ENCODE measurements at places on chromosomes 6 and 20. TPM values are rescaled to one million over a fixed set of nuclear protein-coding genes. Genes with fewer than 3 reads are reported as not detected.

DNA sequence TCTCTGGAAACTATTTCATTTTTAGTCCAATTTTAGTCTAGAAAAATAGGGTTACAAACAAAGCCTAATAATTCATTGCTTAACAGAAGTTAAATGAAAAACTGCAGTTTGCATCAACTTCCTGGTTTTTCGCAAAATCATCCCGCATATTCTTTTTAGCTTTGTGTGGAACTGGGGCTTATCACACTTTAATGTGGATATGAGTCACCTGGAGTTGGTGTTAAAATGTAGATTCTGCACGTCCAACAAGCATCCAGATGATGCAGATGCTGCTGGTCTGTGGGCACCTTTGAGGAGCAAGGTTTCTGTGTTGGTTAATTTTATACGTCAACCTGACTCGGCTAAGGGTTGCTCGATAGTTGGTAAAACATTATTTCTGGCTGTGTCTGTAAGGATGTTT, 126.1 kb downstream of the PLCB4 start:
- H3K4me1 ChIP-seq = no peaks in the 10 kb centered on the region
- H3K36me3 ChIP-seq = no peaks in the 10 kb centered on the region
- no peak for DNase-seq

DNA sequence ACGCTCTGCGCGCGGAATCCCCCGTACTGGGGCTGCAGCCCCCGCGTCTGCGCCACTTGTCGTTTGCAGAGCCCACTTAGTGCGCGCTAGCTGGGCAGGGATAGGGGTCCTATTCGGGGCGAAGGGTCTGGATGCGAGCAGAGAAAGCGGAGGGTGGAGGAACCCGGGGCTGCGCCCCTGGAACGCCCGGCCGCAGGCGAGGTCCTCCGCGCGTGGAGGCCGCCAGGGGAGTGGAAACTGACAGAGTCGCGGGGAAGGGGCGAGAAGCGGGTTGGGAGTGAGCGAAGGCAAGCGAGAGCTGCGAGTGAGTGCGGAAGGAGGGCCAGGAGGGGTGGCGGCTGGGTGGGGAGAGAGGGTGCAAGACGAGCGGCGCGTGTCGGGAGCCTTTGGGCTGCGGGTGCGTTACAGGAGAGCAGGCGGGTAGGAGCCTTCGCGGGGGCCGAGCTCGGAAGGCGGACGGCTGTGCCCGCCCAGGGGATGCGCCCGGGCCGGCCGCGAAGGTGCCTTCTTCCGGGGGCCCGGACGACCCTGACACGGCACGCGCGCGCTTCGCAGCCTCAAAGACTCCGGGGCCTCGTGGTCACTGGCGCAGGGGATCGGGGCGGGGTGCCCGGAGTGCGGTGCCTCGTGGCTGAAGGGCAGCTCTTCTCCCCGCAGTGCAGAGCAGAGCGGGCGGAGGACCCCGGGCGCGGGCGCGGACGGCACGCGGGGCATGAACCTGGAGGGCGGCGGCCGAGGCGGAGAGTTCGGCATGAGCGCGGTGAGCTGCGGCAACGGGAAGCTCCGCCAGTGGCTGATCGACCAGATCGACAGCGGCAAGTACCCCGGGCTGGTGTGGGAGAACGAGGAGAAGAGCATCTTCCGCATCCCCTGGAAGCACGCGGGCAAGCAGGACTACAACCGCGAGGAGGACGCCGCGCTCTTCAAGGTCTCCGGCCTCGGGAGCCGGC, 1.2 kb downstream of the IRF4 start:
- H3K27me3 ChIP-seq = peaks cover 93% of the 10 kb centered on the region
- DNase-seq = no peak
- H3K4me3 ChIP-seq = peak overlapping the region; percentile 13
- H3K27ac ChIP-seq = no peak overlapping the region
- H3K36me3 ChIP-seq = no peaks in the 10 kb centered on the region

- no peaks in the 10 kb centered on the region for H3K36me3 ChIP-seq
- no peaks in the 10 kb centered on the region for H3K27me3 ChIP-seq
- no peak overlapping the region for H3K4me3 ChIP-seq
- no peak overlapping the region for H3K27ac ChIP-seq
Measured at GRCh38 chr6:16770701-16771569, 9.7 kb upstream of the ATXN1 start.

- H3K4me3 ChIP-seq = no peak overlapping the region
- DNase-seq = no peak
- no peaks in the 10 kb centered on the region for H3K36me3 ChIP-seq
- no peak overlapping the region for H3K27ac ChIP-seq
Measured at GRCh38 chr6:114810468-114810867, 467.6 kb upstream of the HS3ST5 start.

- DNase-seq = no peak
- H3K4me1 ChIP-seq = peaks cover 21% of the 10 kb centered on the region
- H3K27ac ChIP-seq = peak overlapping the region; percentile 99
- no peaks in the 10 kb centered on the region for H3K36me3 ChIP-seq
- H3K27me3 ChIP-seq = no peaks in the 10 kb centered on the region
Measured at GRCh38 chr6:158561321-158561884, 1.5 kb downstream of the TMEM181 start.

DNA sequence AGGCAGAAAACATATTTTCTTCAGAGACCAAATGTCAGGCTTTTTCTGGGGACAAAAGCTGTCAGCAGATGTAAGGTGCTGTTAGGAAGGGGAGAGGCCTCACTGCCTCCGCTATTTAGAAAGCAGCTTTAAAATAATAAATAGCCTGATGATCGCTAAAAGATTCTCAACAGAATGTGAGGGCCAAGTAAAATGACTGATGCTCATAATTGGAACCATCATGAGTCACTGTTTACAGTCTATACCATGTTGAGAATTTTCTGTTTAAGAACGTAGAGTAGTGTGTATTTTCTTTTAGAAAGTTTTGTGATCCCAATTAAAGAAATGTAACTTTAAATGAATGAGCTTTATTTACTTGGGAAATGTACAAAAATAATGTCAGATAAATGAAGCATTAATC, 220.0 kb downstream of the CLIC5 start:
- H3K27me3 ChIP-seq = no peaks in the 10 kb centered on the region
- no peak overlapping the region for H3K27ac ChIP-seq
- DNase-seq = no peak
- no peaks in the 10 kb centered on the region for H3K36me3 ChIP-seq

DNA sequence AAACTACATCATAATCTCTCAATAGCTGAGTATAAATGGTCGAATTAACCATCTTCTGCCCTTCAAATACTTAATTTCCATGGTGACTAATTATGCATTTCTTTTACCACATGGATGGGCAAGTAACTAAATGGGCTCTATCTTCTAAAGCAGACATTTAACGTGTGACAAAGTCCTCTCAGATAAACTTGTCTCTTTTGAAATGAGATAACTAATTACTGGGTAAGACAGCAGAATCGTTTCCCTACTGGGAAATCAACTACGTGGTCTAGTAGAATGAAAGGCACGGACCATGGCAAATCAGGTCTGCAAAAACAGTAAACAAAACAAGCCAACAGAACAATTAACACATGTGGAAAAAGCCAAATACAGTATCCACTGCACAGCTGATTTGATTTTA, 137.7 kb downstream of the BACH2 start:
- H3K27ac ChIP-seq = peak overlapping the region; percentile 28
- DNase-seq = no peak
- H3K36me3 ChIP-seq = no peaks in the 10 kb centered on the region
- H3K4me1 ChIP-seq = peaks cover 22% of the 10 kb centered on the region

GRCh38 chr6:139436200-139436956, 61.9 kb upstream of the CITED2 start:
- no peaks in the 10 kb centered on the region for H3K27me3 ChIP-seq
- peaks cover 3% of the 10 kb centered on the region for H3K4me1 ChIP-seq
- H3K36me3 ChIP-seq = no peaks in the 10 kb centered on the region
- H3K4me3 ChIP-seq = no peak overlapping the region
- H3K27ac ChIP-seq = no peak overlapping the region

GRCh38 chr6:140736231-140736630, 1361.8 kb upstream of the CITED2 start:
- H3K4me1 ChIP-seq = no peaks in the 10 kb centered on the region
- no peak for DNase-seq
- no peaks in the 10 kb centered on the region for H3K27me3 ChIP-seq

DNA sequence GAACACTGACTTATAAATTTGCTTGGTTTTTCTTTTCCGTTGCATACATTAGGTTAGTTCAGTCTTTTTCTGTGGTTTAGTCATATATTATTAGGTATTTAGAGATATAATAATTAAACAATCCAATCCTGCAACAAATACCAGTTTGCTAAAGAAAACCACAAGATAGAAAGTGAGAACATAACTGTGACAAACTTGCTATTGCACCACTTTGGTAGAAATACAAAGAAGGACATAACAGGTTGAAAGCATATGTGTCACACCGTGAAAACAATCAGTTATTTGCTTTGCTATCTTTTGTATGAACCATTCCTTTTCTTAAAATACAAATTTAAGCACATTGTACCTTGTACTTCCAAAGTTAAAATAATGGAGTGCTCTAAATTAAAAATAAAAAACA, 42.0 kb upstream of the KCNQ5 start:
- H3K36me3 ChIP-seq = no peaks in the 10 kb centered on the region
- H3K4me3 ChIP-seq = no peak overlapping the region
- H3K27me3 ChIP-seq = no peaks in the 10 kb centered on the region
- no peak for DNase-seq
- H3K4me1 ChIP-seq = no peaks in the 10 kb centered on the region

- H3K4me1 ChIP-seq = peaks cover 7% of the 10 kb centered on the region
- H3K36me3 ChIP-seq = no peaks in the 10 kb centered on the region
- DNase-seq = no peak
- H3K27ac ChIP-seq = peak overlapping the region; percentile 94
- no peaks in the 10 kb centered on the region for H3K27me3 ChIP-seq
Measured at GRCh38 chr6:28337121-28337520, 1.2 kb upstream of the ZSCAN31 start.

Gene GPLD1
- polyA plus RNA-seq = 2.8 TPM

Gene CYP39A1
- 2.8 TPM for polyA plus RNA-seq

Gene EEF1A2
- polyA plus RNA-seq = 12.0 TPM

Gene DEFB119
- polyA plus RNA-seq = not detected

Gene NR2E1
- not detected for polyA plus RNA-seq

Gene TREML2
- not detected for polyA plus RNA-seq

Data from hepatocyte (in vitro differentiated cells).